ENCODE measurements at places on chromosomes 11 and 22.

GRCh38 chr22:30296324-30296723, 7.0 kb upstream of the CASTOR1 start:
- DNase-seq: no peak

DNA sequence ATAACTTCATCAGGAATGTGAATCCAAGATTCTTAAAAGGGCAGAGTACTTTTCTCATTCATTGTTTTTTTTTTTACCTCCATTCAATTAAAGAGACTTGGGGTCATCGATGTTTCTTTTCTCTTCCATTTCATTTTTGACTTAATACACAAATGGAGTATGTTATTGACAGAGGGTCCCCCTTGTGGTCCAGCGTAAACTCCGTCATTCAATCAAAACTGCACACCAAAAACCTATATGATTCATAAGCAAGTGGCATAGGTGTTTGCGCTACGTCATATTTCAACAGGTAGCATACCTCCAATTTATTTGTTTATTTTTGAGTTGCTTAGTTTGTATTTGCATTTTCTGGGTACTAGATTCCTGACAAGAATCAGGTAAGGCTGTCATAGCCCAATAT, 12.7 kb upstream of the FOLH1 start:
- DNase-seq: no peak

DNA sequence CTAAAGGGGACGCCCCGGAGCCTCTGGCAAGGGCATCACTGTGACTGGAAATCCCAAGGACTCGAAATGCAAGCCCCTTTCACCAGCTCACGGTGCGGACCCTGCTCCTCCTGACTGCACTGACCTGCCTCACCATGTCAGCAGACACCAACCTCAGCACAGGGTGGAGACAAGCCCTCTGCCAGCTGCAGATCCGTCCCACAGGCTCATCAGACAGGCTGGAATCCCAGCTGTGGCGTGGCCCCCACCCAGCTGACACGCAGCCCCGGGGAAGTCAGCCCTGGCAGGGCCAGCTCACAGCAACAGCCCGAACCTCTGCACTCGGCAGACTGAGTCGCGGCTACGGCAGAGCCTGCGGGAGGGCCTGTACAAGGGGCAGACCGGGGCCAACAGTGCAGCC, 36.8 kb downstream of the BRD1 start:
- DNase-seq: no peak

DNA sequence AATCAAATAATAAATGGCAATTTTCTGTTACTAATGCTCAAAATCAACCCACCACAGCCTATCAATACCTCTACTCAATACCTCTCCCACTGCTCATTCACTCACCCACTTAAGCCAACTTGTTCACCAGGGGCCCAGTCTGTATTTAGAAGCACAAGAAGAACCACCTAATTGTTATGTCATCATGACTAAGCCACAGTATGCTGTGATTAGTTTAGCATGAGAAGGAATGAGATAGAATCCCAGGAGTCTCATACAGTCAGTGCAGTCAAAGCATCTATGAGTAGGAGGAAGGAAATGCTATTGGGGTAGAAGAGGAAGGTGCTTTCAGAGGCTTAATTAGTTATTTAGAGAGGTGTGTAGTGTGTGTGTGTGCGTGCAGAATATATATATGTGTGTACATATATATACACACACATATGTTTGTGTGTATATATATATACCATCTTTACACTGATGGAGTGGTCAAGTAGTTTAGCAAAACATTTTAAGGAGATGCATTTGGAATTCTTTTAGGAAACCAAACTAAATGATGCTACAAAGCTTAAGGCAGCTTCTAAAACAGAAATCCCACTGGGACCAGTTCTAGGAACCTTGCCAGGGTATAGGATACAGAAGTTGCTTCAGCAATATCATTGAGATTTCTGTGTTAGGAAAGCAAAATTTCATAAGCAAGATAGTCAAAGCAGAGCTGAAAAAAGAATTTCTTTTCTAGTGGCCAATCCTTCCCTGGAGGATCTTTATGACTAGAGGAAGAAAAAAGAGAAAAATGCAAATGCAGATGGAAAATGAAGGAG, 27.5 kb downstream of the KCNA4 start:
- no peak for DNase-seq
